ENCODE measurements at places on chromosomes 13 and 19. TPM values are rescaled to one million over a fixed set of nuclear protein-coding genes. Genes with fewer than 3 reads are reported as not detected.
A peak's percentile ranks its signal among the peaks of the same experiment; 100 is the strongest.

DNA sequence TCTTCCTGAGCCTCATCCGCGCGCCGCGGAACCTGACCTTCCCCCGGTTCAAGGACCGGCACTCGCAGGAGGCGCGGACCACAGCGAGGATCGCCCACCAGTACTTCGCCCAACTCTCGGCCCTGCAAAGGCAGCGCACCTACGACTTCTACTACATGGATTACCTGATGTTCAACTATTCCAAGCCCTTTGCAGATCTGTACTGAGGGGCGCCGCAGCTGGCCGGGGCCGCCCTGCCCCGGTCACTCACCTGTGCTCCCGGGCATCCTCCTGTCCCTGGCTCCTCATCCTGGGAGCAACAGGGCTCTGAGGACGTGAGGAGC is 23.9 kb upstream of the KCTD15 start:
- DNase-seq: no peak

GRCh38 chr13:93875547-93875946 is 603.9 kb downstream of the DCT start:
- no peak for DNase-seq

GRCh38 chr13:89465366-89465765 is 1794.2 kb downstream of the SLITRK5 start:
- DNase-seq: no peak

DNA sequence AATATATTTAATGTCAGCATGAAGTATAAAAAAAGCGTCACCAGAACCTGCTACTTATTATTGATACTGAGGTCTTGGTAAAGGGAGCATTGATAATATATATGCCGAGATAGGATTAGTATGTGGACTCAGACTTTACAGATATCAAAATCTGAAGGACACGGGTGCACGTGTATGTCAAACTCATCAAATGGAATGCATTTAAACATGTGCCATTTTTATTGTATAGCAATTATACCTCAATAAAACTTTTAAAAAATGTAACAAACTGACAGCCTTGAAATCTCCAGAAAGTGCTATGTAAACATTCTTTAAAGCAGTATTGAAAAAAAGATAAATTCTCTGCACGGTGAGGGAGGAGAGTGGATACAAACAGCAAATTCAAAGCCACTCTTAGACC is 157.9 kb downstream of the RNF17 start:
- DNase-seq: no peak

GRCh38 chr13:70324519-70324918 is 216.3 kb upstream of the KLHL1 start:
- DNase-seq: no peak

DNA sequence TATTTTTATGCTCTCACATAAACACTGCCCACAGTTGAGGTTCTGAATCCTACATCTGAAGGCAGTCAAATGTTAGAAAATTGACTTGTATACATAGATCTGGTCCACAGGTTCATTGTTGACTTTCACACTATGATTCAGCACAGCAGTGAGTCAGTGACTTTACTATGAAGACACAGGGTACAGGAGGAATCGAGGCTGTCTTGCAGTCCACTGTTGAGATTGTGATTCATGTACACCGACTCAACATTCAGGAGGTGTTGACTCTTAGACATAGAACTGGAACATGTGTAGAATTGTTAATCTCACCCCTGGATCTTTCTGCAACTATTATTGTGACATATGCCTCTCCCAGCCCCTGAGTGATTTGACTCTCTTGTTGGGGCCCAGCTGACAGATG is 74.3 kb upstream of the ZNF43 start:
- no peak for DNase-seq

- DNase-seq: peak; percentile 56
These were observed 9.3 kb upstream of the PEAK3 start for GRCh38 chr19:2291185-2291751.

Gene SHANK1
- 0.56 TPM for total RNA-seq

Gene CERS1
- 1.3 TPM for total RNA-seq

Gene RFXANK
- total RNA-seq: 46.1 TPM

Gene NCR1
- 0.21 TPM for total RNA-seq

DNA sequence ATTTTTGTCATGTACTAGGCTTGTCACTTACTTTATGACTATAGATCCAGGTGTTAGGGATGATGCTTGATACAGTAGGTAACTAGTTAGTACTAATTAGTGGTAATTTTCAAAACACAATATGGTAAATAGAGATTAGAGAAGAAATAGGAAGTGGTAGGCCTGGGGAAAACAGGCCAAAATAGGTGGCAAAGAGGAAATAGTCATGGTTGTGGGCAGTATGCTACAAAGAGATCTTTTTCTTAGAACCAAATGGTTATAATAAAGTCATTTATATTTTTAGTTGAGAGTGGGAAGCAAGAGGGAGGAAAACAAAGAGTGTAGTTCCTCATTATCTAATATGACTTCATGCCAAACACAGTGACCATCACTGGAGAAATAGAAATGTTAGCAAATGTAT is 9.1 kb upstream of the VWA8 start:
- DNase-seq: no peak

- DNase-seq: no peak
These were observed 31.2 kb downstream of the KATNAL1 start for GRCh38 chr13:30276178-30276577.

Gene GRIK5
- total RNA-seq: 18.3 TPM

Gene SMG9
- 21.0 TPM for total RNA-seq

GRCh38 chr13:105213512-105213911 is 1322.0 kb downstream of the EFNB2 start:
- no peak for DNase-seq

DNA sequence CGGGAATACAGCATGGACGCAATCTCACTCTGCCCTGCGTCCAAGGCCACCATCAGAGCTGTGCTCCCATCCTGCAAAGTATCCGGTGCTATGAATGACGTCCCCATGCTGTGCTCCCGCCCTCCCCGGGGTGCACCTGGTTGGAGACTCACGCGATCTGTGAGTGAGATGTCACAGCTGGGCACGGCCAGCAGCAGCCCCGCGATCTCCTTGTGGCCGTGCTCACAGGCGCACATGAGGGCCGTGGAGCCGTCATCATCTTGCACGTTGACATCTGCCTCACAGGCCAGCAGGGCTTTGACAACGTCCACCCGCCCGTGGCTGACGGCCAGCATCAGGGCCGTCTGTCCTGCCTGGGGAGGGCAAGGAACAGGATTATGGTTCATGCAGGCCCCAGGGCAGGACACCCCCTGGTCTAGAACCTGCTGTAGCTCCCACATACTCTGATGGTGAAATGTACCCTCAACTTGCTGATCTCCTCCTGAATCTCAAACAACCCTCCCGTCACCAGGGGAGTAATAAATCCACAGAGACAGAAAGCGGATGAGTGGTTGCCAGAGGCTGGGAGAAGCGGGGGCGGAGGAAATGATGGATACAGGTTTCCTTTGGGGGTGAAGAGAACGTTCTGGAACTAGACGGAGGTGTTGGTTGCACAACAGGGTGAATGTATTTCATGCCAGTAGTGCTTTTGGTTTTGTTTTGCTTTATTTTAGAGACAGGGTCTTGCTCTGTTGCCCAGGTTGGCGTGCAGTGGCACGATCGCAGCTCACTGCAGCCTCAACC is 14.5 kb upstream of the SPC24 start:
- DNase-seq: peak; percentile 70

DNA sequence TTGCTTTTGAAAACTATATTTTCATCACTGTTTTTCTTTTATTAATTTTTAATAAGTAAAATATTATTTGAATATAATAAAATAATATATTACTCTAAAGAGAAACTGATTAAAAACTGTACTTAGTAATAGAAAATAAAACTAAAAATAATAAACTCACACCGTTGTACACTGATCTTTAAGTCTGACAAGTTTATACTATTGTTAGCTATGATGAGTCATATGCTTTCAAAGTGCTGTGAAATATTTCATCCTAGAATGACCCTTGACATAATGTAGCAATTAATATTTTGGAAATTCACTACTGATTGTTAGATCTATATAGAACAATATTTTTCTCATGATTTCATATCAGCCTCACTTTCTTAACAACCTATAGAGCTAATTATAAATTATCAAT is 1040.6 kb upstream of the SPRY2 start:
- DNase-seq: no peak

DNA sequence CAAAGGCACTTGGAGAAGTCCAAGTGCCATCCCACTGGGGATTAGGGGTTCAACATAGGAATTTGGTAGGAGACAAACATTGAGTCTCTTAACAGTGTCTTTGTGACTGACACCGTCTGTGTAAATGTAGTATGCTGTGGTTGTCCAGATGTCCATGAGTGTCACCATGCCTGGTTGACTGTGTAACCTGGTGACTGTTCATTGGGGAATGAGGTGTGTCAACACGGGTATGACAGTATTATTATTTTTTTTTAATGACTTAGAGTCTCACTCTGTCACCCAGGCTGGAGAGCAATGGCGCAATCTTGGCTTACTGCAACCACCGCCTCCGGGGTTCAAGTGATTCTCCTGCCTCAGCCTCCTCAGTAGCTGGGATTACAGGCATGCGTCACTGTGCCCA is 16.2 kb downstream of the PKN1 start:
- DNase-seq: no peak

DNA sequence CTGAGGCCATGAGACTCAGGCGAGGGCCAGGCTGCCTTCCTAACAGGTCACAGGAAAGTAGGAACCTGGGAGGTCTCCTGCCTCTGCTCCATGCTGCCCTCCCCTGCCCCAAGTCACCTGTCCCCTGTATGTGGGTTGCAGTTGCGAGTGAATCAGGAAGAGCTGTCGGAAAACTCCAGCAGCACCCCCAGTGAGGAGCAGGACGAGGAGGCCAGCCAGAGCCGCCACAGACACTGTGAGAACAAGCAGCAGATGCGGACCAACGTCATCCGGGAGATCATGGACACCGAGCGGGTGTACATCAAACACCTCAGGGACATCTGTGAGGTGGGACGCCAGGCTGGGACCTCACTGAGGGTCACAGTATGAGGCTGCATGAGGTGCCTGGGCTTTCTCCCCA is 22.8 kb upstream of the C1QTNF9 start:
- no peak for DNase-seq

Gene OR7C1
- total RNA-seq: not detected

Gene ZNF724
- total RNA-seq: 1.6 TPM

Gene ZNF571
- 3.4 TPM for total RNA-seq

- DNase-seq: no peak
These were observed 786.2 kb downstream of the PCDH9 start for GRCh38 chr13:66443926-66444325.

Gene RGS9BP
- 1.7 TPM for total RNA-seq

- no peak for DNase-seq
These were observed 21.0 kb downstream of the SERP2 start for GRCh38 chr13:44394658-44395057.

DNA sequence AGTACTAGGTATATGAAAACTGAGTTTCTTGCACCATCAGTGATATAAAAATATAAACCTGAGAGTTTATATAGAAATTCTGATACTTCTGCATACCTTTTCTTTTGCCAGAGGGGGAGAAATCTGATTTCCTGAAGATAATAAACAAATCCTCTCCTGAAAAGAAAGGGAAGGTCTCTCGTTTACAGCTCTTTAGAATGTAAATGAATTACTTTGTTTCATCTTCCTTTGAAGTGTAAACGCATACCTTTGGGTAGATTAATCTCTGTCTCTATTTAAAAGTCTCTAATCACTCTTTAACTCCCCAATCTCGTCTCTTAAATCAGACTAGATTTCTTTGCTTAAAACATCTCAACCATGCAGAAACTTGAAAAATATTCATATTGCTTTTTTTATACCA is 1092.9 kb downstream of the SLITRK5 start:
- DNase-seq: no peak

- no peak for DNase-seq
These were observed 477.3 kb downstream of the SUCLA2 start for GRCh38 chr13:47523771-47524170.

- DNase-seq: no peak
These were observed 56.8 kb upstream of the GPR183 start for GRCh38 chr13:99363949-99364348.

GRCh38 chr13:113837560-113838355 is 26.1 kb downstream of the GAS6 start:
- DNase-seq: peak; percentile 96

GRCh38 chr19:3682741-3683404 is 17.4 kb downstream of the PIP5K1C start:
- DNase-seq: peak; percentile 64

Gene ZNF579
- total RNA-seq: 13.3 TPM

DNA sequence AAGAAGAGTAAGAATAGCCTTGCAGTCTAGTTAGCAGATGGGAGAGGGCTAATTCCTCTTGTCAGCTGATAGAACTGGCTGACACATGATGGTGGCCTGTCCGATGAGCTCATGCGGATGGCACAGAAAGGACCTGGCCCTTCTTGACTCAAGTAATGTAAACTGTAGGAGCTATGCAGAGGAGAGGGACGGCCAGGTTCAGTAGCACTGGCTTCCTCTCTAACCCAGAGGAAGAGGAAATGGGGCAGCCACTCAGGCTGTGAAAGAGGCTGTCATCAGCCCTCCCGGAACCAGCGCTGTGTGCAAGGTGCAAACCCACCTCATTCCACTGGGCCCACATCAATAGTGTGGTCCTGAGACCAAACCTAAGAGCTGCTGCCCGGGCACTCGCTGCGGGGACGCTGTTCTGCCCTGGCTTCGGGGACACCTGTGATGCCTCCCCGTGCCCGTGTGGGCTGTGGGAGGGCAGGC is 30.8 kb upstream of the USE1 start:
- DNase-seq: no peak

GRCh38 chr19:1997353-1998233 is 17.9 kb downstream of the BTBD2 start:
- DNase-seq: no peak

Gene ZNF225
- 3.9 TPM for total RNA-seq

Gene PNMA8A
- 25.5 TPM for total RNA-seq
